ENCODE measurements at places on chromosomes 13 and 19.

DNA sequence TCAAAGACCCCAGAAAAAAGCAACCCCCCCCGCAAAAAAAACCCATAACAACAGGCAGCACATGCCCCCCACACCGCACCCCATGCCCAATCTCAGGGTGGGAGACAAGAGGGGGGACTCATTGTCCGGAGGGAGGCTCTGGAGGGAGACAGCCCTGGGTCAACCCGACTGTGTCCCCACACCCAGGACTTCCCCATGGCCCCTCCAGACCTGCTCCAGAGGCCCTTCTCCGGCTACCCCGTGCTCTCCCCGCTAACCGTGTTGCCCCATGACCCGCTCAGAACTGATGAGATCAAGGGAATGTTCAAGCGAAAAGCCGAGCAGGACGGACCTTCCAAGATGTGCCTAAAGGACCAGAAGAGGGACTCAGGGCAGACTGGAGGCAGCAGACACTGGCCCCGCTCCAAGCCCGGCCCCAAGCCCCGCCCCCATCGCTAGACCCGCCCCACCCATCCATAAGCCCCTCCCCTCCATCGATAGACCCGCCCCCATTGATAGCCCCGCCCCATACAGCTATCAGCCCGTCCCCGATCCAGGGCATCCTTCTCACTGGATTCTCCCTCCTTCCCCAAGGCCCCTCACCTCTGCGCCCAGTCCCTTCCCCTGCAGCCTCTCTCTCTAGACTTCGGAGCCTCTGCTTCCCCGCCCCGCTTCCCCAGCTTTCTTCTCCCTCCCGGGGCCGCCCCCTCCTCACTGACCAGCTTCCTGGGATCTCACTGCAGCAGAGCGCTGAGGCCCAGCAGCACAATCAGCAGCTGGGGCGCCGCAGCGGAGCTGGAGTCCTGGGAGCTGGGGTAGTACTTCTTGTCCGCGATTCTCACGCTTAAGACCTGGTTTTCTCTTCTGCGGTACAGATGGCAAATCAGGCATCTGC lies 2.2 kb downstream of the BST2 start:
- peak; percentile 20 for DNase-seq

GRCh38 chr19:50358483-50359327 lies 6.7 kb downstream of the NAPSA start:
- no peak for DNase-seq

DNA sequence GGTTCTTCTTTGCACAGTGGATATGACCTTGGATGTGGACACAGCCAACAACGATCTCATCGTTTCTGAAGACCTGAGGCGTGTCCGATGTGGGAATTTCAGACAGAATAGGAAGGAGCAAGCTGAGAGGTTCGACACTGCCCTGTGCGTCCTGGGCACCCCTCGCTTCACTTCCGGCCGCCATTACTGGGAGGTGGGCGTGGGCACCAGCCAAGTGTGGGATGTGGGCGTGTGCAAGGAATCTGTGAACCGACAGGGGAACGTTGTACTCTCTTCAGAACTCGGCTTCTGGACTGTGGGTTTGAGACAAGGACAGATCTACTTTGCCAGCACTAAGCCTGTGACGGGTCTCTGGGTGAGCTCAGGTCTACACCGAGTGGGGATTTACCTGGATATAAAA lies 9.4 kb downstream of the RFPL4AL1 start:
- DNase-seq = no peak

DNA sequence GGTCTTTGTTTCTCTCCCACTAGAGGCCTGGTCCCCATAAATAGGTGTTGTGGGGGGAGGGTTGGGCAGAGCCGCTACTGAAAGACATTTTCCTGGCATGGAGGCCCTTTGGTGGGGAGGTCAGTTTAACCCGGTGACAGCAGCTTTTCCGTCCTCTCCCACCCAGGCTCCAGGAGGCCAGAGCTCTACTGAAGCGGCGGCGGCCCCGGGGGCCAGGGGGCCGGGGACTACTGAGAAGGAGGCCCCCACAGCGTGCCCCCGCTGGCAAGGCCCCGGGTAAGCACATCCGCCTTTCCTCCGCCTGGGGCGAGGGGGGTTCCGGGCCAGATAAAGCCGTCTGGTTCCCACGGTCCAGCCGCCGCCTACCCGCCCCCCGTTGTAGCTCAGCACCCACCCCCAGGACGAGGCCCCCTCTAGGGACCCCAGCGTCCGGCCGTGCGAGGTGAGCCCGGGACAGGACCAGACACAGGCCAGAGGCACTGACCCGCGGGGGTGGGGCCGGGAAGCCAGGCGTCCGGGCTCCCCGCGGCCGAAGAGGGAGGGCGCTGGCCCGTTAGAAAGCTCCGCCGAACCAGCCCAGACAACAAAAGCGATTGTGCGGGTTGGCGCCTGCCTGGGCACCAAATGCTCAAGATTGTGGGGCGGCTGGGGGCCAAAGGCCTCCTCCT lies 1.1 kb upstream of the LTBP4 start:
- DNase-seq = peak; percentile 56

DNA sequence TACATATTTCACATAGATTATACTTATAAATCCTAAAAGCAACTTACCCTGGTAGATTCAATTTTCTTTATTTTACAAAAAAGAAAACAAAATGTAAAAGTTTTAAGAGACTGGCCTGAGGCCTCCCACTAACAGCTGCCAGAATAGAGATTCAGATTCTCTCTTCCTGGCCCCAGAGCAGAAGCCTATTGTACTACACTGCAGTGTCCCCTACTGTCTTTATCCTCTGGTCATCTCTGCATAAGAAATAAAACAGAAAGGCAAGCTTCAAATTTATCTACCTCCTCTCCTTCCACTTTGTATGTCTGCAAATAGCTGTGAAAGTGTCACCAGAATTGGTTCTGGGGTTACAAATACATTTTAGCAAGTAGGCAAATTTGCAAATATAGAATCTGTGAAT lies 1004.1 kb upstream of the PCDH9 start:
- DNase-seq = no peak

DNA sequence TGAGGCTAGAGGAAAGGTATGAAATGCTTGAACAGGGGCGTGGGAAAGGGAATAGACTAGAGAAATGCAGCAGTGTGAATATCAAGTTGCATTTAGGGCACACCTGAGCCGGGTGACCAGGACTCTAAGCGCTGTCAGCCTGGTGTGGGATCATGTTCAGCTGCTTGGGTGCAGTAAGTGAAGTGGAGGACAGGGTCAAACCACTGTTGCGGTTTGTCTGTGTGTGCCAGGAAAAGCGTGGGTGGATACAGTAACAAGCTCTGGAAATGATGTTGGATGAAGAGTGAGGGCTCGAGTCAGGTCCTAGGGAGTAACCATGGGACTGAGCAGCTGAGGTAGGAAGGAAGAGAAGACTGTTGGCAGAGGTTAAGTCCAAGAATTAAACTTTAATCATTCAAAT lies 15.8 kb downstream of the DGKH start:
- no peak for DNase-seq

GRCh38 chr13:46039411-46040182 lies 12.9 kb downstream of the ZC3H13 start:
- DNase-seq = no peak

DNA sequence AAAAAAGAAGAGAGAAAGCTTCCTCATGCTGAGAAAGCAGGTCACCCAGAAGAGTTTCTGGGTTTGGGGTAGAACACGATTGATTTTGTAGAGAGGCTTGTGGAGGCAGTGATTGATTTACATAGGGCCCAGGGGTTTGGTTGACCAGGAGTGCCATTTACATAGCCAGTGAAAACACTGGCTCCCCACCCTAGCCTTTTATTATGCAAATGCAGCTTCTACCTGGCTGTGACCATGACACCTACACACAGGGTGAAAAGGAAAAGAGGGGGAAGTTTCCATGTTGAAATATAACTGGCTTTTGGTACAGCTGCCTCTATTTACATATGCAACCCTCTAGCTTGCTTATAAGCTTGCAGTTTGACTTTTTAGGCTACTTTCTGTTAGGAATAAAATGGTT lies 62.0 kb downstream of the ZNF100 start:
- DNase-seq = no peak

- peak; percentile 54 for DNase-seq
Measured at GRCh38 chr13:113152984-113153809, 5.3 kb upstream of the PROZ start.

GRCh38 chr19:16573925-16574324 lies 1.7 kb upstream of the SLC35E1 start:
- DNase-seq = no peak

DNA sequence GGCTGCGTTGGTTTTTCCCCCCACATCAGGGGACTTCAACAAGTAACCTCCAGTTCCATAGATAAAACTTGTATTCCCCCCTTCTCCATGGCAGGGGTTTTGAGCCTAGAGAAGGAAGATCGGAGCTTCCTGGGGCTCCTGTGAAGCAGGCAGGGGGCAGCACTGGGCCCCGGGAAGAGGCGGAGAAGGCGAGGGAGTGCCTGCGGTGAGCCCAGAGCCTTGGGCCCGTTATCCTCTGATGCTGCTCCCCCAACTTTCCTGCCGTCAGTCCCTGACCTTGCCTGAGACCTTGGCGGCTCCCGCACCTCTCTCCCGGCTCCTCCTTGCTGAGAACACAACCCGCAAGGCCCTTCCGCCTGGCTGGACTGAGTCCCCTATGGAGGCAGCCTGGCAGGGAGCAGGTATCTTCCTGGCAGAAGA lies 2.5 kb downstream of the LIPE start:
- no peak for DNase-seq

- peak; percentile 73 for DNase-seq
Measured at GRCh38 chr13:51035978-51036377, 75.1 kb downstream of the C13orf42 start.

- DNase-seq = no peak
Measured at GRCh38 chr13:45479661-45480060, 14.9 kb downstream of the COG3 start.

DNA sequence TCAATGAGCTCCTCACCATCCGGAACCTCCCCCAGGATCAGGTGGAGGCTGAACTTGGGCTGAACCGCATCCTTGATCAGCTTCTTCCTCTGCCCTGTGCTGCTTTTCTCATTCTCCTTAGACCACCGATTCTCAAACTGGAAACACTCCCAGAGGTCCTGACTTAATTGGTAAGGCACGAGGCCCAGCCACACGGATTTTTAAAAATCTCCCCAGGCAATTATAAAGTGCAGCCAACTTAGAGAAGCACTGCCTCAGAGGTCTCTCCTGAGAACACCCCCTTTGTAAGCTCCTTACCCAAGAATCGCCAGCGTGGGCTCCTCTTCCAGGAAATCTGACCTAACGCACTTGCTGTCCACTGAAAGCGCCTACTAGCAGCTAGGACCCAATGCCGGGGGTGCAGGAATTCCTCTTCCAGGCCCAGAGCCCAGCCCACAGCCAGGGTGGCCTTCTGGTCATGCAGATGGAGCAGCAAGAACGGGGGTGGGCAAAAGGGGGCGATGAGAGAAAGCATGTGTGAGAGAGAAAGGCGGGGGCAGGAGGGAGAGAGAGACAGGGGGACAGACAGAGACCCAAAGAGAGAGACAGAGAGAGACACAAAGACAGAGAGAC lies 66.9 kb upstream of the CACNA1A start:
- DNase-seq = no peak

- no peak for DNase-seq
Measured at GRCh38 chr13:114260814-114261213, 20.6 kb upstream of the UPF3A start.

- DNase-seq = no peak
Measured at GRCh38 chr19:1489463-1490310, 463 bp downstream of the PCSK4 start.

DNA sequence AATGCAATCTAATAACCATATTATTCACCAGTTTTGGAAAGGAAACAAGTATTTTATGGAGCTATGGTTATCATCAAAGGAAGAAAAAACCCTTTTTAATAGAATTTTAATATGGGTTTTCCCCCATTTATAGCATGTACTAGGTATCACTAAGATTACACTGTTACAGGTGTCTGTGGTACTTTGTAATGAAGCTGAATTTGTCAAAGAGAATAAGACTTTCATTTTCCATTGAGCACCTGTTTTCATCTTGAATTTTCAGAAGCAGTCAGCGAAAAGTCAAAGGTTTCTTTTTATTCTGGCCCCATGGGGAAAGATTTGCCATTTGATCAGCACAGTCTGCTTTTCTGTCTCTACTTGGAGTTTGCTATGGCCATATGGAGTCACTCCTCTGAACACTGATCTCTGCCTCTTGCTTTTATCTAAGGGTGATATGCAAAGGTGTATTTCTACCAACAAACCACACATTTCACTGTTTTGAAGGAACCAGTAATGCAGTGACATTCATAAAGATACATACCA lies 590.0 kb downstream of the DCT start:
- DNase-seq = no peak

GRCh38 chr13:45787346-45787745 lies 64.2 kb downstream of the SIAH3 start:
- no peak for DNase-seq

DNA sequence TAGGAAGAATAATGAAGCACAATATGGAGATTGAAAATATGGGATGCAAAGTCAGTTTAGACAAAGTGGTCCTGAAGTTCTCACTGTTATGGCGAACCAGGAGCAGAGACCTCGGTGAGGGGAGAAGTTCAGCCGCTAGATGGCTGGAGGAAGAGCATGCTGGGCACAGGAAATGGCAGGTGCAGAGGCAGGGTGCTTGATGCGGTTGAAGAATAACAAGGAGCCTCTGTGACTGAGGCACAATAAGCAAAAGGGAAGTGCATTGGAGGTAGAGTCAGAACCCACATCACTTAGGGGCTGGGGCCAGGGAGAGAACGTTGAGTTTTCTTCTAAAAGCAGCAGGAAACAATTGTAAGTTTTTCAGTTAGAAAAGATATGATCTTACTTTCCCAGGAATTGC lies 1725.2 kb downstream of the EFNB2 start:
- DNase-seq = no peak

- no peak for DNase-seq
Measured at GRCh38 chr19:3357271-3357991, 9.0 kb upstream of the NFIC start.

- DNase-seq = no peak
Measured at GRCh38 chr13:110784704-110785103, 71.2 kb downstream of the ING1 start.

DNA sequence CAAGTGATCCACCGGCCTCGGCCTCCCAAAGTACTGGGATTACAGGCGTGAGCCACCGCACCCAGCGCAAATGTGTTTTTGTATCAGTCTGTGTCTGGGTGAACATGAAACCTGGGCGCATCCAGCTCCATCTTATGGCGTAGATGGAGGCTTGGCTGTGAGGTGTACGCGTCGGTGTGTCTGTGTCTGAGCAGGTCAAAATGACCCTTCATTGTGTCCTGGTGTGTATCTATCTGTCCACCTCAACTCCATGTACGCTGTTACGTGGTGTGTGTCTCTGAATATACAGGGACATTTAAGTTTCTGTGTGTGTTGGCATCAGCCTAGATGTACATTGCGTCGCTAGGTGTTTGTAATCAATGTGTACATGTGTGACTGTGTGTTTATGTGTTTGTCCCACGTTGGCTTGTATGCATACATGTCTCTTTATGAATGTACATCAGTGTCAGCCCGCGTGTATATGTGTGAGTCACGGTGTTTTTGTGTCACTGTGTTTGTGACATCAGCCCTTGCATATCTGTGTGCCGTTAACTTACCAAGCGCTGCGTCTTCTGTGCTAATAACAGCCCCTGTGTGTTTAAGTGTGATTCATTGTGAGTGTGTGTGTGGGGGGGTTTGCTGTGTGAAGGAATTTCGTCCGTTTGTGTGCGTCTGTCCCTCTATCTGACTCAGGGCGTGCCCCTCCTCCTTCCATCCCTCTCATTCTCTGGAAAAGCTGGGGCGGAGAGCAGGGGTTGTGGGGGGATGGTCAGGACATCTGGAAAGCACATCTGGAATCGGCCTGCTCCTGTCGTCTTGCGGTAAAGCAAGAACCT lies 6.4 kb downstream of the AXL start:
- no peak for DNase-seq

Data from DMS53 (cell line).